ENCODE measurements at places on chromosomes 5 and 9. TPM values are rescaled to one million over a fixed set of nuclear protein-coding genes. Genes with fewer than 3 reads are reported as not detected.
A peak's percentile ranks its signal among the peaks of the same experiment; 100 is the strongest.

- peaks cover 23% of the 10 kb centered on the region for H3K27me3 ChIP-seq
- H3K4me3 ChIP-seq = no peak overlapping the region
- H3K4me1 ChIP-seq = peaks cover 9% of the 10 kb centered on the region
- peaks cover 5% of the 10 kb centered on the region for H3K36me3 ChIP-seq
- no peak for DNase-seq
Measured at GRCh38 chr9:126463426-126463825, 136.8 kb downstream of the MVB12B start.

DNA sequence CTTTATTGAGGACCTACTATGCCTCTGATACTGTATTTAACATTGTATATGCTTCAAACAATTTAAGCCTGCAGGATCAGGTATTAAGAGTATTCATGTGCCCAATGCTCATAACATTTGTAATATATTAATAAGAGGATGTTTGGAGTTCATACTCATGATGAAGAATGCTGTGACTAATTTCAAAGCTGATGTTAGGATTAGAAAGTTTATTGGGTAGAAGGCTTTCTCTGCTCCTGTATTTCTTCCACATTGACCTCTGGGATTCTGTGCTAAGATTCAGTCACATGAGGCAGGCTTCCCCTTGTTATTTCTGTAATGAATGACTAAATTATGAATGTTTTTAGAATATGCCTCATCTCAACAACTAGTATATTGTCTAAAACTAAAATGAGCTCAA is 456.4 kb downstream of the NFIB start:
- no peaks in the 10 kb centered on the region for H3K36me3 ChIP-seq
- no peak for DNase-seq
- H3K4me1 ChIP-seq = no peaks in the 10 kb centered on the region
- H3K4me3 ChIP-seq = no peak overlapping the region
- H3K27ac ChIP-seq = no peak overlapping the region
- H3K27me3 ChIP-seq = no peaks in the 10 kb centered on the region

DNA sequence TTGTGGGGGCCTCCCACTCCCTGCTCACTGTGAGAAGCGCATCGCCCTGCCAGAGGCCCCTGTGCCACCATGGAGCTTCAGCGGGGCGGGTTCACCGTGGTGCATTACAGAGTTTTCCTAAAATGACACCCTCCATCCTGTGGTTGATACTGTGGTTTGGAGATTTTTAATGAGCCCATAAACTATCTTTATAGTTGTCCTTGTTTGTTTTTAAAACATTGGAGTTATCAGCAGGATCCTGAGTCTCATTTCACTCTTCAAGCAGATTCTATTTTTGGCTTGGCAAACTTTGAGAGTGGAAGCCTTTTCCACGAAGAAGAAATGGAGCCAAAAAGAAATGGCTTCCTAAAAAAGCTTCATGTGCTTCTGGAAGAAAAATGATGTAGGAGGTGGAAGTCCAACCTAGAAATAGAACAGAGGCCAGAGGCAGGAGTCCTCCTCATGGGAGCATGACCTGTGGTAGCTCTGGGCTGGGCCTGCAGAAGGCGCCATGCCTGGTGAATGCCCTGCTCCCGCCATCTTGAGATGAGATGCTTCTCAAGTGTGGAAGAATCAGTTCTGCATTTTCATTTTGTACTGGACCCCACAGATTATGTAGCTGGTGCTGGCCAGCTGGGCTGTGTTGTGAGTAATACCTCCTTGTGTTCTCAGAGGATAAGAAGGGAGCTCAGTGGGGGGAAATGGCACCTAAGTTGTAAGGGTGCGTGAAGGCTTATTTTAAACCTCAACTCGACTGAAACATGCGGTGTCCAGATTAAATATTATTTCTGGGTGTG is 79.0 kb upstream of the RAI14 start:
- H3K27ac ChIP-seq = no peak overlapping the region
- no peak overlapping the region for H3K4me3 ChIP-seq
- DNase-seq = no peak
- H3K36me3 ChIP-seq = no peaks in the 10 kb centered on the region

DNA sequence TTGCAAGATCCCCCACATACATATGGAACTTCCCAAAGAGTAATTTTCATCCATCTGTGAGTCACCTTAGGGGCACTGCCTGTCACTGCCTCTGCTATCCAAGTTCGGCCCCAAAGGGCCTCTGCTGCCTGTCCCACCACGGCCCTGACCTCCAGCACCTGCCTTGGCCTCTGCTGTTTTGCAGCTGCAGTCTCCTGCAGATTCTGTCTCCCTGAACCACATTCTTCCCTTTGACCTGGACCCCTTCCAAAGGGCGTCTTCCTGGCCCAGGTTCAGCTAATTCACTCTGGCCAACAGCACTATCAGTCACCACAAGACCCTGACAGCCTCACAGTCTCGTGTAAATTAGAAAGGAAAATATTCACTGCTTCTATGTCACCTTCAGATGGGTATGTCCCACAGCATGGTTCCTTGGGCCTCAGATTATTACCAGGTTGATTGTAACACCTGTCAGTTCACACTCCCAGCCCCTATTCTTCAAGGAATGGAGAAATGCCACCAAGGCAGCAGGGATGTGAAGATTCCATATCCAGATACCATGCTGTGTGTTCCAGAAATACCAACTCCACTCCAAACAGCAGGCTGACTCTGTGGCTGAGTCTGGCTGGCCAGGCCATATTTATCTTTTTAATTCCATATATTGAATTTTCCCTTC is 479.3 kb downstream of the ARHGEF28 start:
- no peak overlapping the region for H3K27ac ChIP-seq
- peaks cover 2% of the 10 kb centered on the region for H3K27me3 ChIP-seq
- H3K4me3 ChIP-seq = no peak overlapping the region

GRCh38 chr5:112895682-112896081 is 26.3 kb downstream of the REEP5 start:
- DNase-seq = no peak
- H3K27ac ChIP-seq = no peak overlapping the region
- H3K4me3 ChIP-seq = no peak overlapping the region
- H3K27me3 ChIP-seq = no peaks in the 10 kb centered on the region

DNA sequence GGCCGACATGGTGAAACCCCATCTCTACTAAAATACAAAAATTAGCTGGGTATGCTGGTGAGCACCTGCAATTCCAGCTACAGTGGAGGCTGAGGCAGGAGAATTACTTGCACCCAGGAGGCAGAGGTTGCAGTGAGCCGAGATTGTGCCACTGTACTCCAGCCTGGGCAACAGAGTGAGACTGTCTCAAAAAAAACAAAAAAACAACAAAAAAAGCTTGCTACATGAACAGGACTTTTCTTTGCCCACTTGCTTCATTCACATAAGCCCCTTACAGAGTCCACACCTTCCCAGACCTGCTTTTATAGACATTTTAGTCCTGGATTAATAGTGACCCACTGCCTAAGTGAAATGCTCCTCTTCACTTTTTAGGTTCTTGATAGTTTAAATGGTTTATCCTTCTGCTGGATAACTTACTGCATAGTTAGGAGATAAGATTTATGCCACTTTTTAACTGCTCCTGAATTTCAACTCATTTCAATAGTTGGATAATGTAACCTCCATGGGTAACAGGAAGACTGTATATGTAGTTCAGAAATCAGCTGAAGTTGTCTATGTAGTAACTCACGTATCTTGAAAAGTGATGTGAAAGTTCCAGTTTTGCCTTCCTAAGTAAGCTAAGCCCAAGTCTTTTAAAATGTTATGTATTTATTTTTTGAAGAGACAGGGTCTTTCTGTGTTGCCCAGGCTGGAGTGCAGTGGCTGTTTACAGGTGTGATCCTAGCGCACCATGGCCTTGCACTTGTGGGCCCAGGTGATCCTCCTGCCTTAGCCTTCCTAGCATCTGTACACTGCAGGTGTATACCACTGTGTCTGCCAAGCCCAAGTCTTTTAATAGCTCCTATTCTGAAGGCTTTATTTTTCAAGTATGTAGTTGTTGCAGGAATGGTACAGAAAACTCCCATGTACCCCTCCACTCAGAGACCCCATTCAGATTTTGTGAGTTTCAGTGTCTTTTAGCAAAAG is 19.7 kb downstream of the SUB1 start:
- H3K27me3 ChIP-seq = no peaks in the 10 kb centered on the region
- H3K4me1 ChIP-seq = peaks cover 22% of the 10 kb centered on the region
- no peak for DNase-seq
- H3K4me3 ChIP-seq = no peak overlapping the region
- H3K36me3 ChIP-seq = peaks cover 41% of the 10 kb centered on the region

DNA sequence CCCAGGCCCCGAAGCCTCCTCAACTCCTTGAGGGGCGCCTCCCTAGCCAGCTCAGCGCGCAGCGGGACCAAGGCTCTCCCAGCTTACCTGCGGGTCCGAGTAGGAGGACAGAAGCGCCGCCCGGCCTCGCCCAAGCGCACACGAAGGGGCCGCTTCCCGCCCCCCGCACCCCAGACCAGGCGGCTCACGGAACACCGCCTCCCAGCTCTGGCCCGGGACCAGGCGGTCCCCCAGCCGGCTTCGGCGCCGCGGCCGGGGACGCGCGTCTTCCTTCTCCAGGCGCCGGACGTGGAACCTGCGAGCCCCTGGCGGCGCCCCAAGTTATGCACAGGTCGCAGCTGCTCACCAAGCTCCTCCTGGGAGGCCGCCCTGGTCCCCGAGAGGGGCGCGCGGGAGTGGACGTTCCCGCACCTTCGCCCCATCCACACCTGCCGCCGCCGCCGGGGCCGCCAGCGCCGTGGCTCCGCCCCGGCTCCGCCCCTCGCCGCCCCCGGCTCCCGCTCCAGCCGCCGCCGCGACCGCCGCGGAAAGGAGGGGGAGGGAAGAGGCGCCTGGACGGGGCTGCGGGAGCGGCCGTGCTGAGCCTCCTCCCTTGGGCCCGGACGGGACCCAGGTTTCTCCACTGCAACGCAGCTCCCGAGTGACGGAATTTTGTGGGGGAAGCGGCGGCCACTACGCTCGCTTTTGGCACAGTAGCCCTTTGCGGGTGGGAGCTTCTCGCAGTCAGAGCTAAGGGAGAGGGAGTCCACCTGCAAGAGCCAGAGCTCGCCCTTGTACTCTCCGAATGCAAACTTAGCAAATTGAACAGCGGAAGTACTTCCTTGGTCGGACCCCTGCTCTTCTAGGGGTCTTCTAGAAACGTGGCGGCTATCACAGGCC is 77.5 kb upstream of the IFNE start:
- H3K36me3 ChIP-seq = no peaks in the 10 kb centered on the region
- no peak overlapping the region for H3K27ac ChIP-seq
- DNase-seq = peak; percentile 16
- peaks cover 56% of the 10 kb centered on the region for H3K27me3 ChIP-seq

GRCh38 chr9:136348691-136349090 is 14.9 kb downstream of the DNLZ start:
- DNase-seq = no peak
- H3K27ac ChIP-seq = no peak overlapping the region
- H3K27me3 ChIP-seq = no peaks in the 10 kb centered on the region
- no peaks in the 10 kb centered on the region for H3K4me1 ChIP-seq

GRCh38 chr9:70498866-70499265 is 84.4 kb upstream of the KLF9 start:
- H3K4me1 ChIP-seq = peaks cover 23% of the 10 kb centered on the region
- no peak overlapping the region for H3K4me3 ChIP-seq
- H3K36me3 ChIP-seq = peaks cover 2% of the 10 kb centered on the region
- DNase-seq = no peak
- peak overlapping the region; percentile 35 for H3K27ac ChIP-seq

- H3K27ac ChIP-seq = no peak overlapping the region
- H3K36me3 ChIP-seq = no peaks in the 10 kb centered on the region
- H3K27me3 ChIP-seq = no peaks in the 10 kb centered on the region
- no peak for DNase-seq
- H3K4me3 ChIP-seq = no peak overlapping the region
- H3K4me1 ChIP-seq = no peaks in the 10 kb centered on the region
Measured at GRCh38 chr9:134679616-134680392, 38.2 kb downstream of the COL5A1 start.

- no peak for DNase-seq
- peaks cover 12% of the 10 kb centered on the region for H3K27me3 ChIP-seq
- H3K4me1 ChIP-seq = no peaks in the 10 kb centered on the region
Measured at GRCh38 chr9:91818225-91818585, 131.8 kb downstream of the ROR2 start.

- peaks cover 46% of the 10 kb centered on the region for H3K4me1 ChIP-seq
- H3K4me3 ChIP-seq = no peak overlapping the region
- peaks cover 20% of the 10 kb centered on the region for H3K36me3 ChIP-seq
- DNase-seq = no peak
Measured at GRCh38 chr9:77896269-77896937, 135.2 kb downstream of the GNAQ start.

DNA sequence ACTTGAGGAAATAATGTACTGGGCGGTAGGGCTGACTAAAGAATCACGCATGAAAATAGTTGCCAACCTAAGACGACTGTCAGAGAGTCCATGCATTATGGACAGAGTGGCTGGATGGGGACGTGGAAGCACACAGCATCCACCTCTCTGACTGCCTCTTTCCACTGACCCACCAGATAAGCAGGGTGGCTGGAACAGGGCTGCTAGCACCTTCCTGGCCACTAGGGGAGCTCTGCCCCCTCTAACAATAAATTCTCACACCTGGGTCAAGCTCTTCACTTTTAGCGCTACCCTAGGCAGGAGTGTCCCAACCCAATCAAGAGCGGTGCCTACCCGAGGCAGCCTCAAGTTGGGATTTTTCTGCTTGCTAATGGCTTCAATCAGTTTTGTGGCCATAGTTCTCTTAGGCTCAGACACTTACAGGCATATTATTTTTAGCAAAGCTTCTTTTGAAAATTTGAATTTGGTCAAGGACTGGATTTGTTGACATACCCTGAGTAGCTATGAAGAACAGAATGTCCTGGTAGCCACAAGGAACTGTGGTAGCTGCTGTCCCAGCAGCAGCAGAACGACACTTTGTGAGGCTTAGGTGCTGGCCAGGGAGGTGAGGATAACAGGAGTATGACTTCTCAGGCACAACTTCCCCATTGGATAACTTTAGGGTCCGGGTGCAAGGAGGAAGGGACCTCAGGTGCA is 6.9 kb upstream of the TPM2 start:
- H3K27ac ChIP-seq = no peak overlapping the region
- no peak overlapping the region for H3K4me3 ChIP-seq
- no peaks in the 10 kb centered on the region for H3K27me3 ChIP-seq
- DNase-seq = peak; percentile 23
- H3K36me3 ChIP-seq = peaks cover 18% of the 10 kb centered on the region

- peaks cover 64% of the 10 kb centered on the region for H3K27me3 ChIP-seq
- DNase-seq = peak; percentile 7
- peaks cover 5% of the 10 kb centered on the region for H3K4me1 ChIP-seq
- H3K36me3 ChIP-seq = no peaks in the 10 kb centered on the region
Measured at GRCh38 chr9:107488375-107489143, 1.0 kb downstream of the KLF4 start.

GRCh38 chr9:97348871-97349270 is 41.4 kb downstream of the CCDC180 start:
- DNase-seq = no peak
- no peaks in the 10 kb centered on the region for H3K27me3 ChIP-seq
- no peak overlapping the region for H3K4me3 ChIP-seq
- no peaks in the 10 kb centered on the region for H3K4me1 ChIP-seq
- H3K36me3 ChIP-seq = no peaks in the 10 kb centered on the region
- no peak overlapping the region for H3K27ac ChIP-seq

GRCh38 chr9:14031060-14031414 is 282.9 kb downstream of the NFIB start:
- DNase-seq = no peak
- no peaks in the 10 kb centered on the region for H3K4me1 ChIP-seq
- H3K36me3 ChIP-seq = no peaks in the 10 kb centered on the region
- no peaks in the 10 kb centered on the region for H3K27me3 ChIP-seq

GRCh38 chr9:122127396-122127798 is 32.2 kb downstream of the NDUFA8 start:
- no peak overlapping the region for H3K27ac ChIP-seq
- no peaks in the 10 kb centered on the region for H3K36me3 ChIP-seq
- H3K4me1 ChIP-seq = peaks cover 5% of the 10 kb centered on the region
- H3K4me3 ChIP-seq = no peak overlapping the region
- no peak for DNase-seq

The FGF1 gene
- 0.08 TPM for total RNA-seq

The DBH gene
- total RNA-seq = not detected

The AMBP gene
- not detected for total RNA-seq

The ANKRD18B gene
- 3.5 TPM for total RNA-seq

The ROR2 gene
- 1.6 TPM for total RNA-seq
